ENCODE measurements at places on chromosomes 7 and 10.

GRCh38 chr10:113356794-113357680, 195.8 kb upstream of the HABP2 start:
- DNase-seq, result no peak

- no peak for DNase-seq
Measured at GRCh38 chr7:41134300-41135255, 568.3 kb downstream of the INHBA start.

DNA sequence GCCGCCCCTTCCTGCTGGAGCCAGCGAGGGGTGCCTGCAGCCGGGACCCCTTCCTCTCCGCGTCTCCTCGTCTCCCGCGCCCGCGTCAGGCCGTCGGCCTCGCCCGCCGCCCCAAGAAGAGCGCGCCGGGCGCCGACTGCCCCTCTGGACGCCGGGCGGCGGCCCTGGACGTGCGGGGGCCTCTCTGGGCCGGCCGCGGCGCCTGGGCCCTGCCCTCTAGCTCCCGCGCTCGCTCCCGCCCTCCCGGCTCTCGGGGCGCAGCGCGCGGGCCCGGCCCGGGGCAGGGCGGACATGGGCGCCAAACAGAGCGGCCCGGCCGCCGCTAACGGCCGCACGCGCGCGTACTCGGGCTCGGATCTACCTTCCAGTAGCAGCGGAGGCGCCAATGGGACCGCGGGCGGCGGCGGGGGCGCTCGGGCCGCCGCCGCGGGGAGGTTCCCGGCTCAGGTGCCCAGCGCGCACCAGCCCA, 704 bp downstream of the ZNRF2 start:
- DNase-seq, result no peak

- DNase-seq, result no peak
Measured at GRCh38 chr10:65010845-65011244, 1489.6 kb downstream of the REEP3 start.

DNA sequence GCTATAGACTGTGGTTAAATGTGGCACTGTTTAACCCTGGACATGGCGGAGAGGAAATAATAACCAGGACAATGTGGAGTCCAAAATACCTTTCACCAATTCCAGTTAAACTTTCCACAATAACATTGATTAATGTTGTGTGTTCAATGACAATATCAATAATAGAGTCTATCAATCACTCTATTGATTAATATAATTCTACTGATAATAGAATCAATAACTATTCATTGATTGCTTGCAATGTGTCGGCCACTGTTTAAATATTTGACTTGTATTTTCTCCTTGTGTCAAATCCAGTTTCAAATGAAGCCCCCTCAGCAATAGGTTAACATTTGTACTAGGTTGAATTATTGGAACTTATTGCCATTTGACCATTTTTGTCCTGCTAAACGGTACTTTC, 187.0 kb downstream of the PTPN20 start:
- DNase-seq, result no peak

- no peak for DNase-seq
Measured at GRCh38 chr7:47714669-47715607, 133.0 kb upstream of the TNS3 start.

- DNase-seq, result no peak
Measured at GRCh38 chr7:4108951-4109350, 573.1 kb upstream of the FOXK1 start.

DNA sequence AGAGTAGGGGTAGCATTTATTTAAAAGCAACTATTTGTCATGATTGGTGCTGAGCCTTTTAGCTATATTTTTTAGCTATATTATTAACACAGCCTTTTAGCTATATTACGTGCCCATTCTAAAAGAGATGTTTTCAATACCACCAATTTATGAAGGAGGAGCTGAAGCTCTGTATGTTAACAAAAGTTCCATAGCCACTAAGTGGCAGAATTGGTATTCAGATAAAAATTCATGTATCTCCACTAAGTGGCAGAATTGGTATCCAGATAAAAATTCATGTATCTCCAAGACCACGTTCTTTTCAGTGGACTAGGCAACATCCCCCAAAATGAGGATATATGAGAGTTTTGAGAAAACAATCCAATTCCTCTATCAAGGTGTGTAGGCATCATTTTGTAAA, 268.6 kb downstream of the HGF start:
- DNase-seq, result no peak

DNA sequence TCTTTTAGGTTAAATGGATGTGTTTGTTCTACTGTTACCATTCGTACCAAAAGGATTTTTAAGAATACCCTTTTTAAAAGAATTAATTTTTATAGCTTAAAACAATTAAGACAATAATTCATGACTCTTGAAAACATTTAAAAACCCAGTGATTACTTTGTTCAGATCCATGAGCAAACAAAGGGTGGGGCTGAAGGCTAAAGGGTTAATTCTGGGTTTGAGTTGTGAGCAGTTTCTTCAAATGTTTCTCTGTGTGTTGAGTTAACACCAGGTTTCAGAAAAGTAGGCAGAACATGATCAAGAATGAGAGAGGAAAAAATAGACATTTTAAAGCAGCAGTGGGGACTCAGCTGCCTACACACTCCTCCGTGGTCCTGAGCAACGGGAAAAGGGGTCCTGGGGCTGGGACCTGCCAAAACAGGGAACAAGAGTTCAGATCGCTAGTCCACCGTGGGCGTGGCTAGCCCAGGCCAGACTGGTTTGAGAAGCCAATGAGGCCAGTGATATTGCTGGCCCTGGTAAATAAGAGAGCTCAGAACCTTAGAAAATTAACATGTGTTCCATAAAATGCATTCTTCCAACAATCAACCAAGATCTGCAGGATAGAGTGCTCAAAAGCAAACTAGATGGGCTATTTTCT, 14.9 kb upstream of the EZH2 start:
- DNase-seq, result no peak

- no peak for DNase-seq
Measured at GRCh38 chr10:15265056-15265455, 96.6 kb upstream of the NMT2 start.

- DNase-seq, result no peak
Measured at GRCh38 chr7:155886391-155887173, 74.3 kb upstream of the SHH start.

- no peak for DNase-seq
Measured at GRCh38 chr10:105586451-105587098, 945.5 kb downstream of the SORCS3 start.

GRCh38 chr10:78775891-78776290, 292.9 kb upstream of the ZMIZ1 start:
- DNase-seq, result no peak

DNA sequence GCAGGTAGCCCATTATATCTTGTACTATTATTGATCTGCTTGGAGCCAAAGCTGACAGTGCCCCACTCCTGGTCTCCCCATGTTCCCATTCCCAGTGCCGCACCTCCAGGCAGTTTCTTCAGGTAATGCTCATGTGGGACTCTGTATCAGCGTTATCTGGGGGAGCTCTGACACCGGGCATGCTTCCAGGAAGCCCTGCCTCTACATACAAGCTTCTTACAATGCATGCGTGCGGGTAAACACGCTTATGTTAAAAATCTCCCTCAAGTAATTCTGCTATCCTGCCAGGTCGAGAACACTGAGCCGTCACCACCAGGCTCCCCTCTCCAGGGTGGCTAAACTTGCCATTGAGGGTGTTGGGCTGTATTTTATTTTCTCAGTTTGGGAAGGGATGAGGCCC, 61.6 kb upstream of the LBX1 start:
- DNase-seq, result no peak

GRCh38 chr7:155795951-155796350, 16.3 kb downstream of the SHH start:
- no peak for DNase-seq

DNA sequence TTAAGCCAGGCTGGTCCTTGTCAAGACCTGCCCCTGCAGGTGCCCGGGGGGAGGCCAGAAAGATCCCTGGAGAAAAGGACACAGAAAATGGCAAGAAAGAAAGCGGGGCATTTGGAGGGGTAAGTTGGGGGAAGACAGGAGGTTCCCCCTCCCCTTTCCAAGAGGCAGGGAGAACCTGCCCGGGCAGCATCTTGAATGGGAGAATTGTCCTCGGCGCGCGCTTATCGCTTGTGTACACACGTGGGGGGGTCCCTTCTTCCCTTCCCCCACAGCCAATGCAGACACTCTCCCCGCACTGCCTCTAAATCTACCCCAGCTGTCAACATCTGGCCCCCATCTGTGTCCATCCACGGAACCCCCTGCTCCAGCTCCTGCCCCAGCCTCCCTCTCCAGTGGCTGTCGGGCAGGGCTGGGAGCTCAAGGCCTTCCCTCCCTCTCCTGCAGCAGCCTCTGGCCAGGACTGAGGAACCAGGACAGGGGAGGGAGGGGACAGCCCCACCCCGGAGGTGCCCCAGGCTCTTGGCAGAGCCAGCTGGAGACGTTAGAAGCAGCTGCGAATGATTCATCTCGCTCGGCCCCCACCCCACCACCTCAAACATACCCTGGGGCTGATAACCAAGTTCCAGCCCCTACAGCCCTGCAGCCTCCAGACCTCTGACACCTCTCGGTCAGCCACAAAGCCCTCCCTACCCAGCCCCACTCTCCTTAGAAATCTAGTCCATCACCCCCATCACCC, 25.3 kb downstream of the EPHB4 start:
- no peak for DNase-seq

GRCh38 chr7:120221666-120222065, 51.3 kb upstream of the KCND2 start:
- no peak for DNase-seq

DNA sequence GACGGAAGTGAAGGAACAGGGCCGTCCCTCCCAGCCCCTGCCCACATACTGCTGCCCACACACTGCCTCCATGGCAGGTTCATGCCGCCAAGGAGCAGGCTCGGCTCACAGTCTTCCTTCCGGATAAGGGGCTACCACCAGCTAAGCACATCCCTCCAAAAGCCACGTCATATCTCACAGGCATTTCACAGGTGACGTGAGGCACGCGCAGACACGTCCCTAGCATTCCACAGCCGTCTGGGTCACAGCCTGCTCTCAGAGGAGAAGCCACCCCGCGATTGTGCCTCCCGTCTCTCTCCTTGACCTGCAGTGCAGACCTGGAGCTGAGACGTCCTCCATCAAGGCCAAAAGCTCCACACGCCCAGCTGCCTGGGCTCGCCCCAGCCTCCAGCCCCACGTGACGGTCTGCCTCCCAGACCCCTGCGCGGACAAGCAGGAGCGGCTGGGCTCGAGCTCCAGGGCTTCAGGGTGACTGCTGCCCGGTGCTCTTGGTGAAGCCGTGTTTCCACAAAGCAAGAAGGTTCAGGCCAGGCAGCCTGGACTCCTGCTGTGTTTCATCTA, 114.0 kb downstream of the MAD1L1 start:
- no peak for DNase-seq

- no peak for DNase-seq
Measured at GRCh38 chr7:94055963-94056362, 51.8 kb upstream of the BET1 start.

GRCh38 chr10:100022403-100022802, 12.7 kb upstream of the DNMBP start:
- no peak for DNase-seq

DNA sequence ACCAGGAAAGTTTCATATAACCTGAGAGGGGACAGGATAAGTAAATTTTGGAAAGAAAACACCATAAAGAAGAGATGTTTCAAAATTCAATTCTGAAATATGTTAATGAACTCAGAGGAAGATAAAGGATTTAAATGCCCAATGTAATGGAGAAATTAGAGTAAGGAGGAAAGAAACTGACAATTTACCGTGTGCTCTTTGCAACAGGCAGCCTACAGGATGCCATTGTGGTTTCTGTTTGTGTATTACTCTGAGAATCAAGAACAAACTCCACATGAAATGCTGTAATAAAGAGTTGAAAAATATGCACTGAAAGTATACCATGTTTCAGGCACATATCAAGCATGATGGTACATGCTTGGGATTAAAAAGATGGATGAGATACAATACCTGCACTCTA, 44.8 kb upstream of the GLCCI1 start:
- DNase-seq, result peak; percentile 5

GRCh38 chr10:21174715-21175495, 277.8 kb upstream of the NEBL start:
- DNase-seq, result no peak

GRCh38 chr7:22481726-22482125, 18.3 kb downstream of the STEAP1B start:
- DNase-seq, result no peak

GRCh38 chr10:113126229-113127201, 176.5 kb downstream of the TCF7L2 start:
- peak; percentile 25 for DNase-seq
